ENCODE measurements at places on chromosomes 5 and 9. TPM values are rescaled to one million over a fixed set of nuclear protein-coding genes. Genes with fewer than 3 reads are reported as not detected.

NIPAL4 gene
- not detected for total RNA-seq

DBH gene
- total RNA-seq: not detected

TMEM141 gene
- 85.4 TPM for total RNA-seq

NKD2 gene
- 0.30 TPM for total RNA-seq

IGFBPL1 gene
- not detected for total RNA-seq
